ENCODE measurements at places on chromosomes 6 and 20. TPM values are rescaled to one million over a fixed set of nuclear protein-coding genes. Genes with fewer than 3 reads are reported as not detected.
A peak's percentile ranks its signal among the peaks of the same experiment; 100 is the strongest.

Gene TMEM14C
- total RNA-seq = 79.5 TPM

Gene BPIFB4
- total RNA-seq = not detected

Gene NEDD9
- total RNA-seq = 55.4 TPM

Gene CGA
- total RNA-seq = not detected

Gene DEFB132
- not detected for total RNA-seq

Gene TFAP2D
- not detected for total RNA-seq

Gene SLC44A4
- total RNA-seq = 2.1 TPM

Gene CTCFL
- total RNA-seq = 0.27 TPM

Gene HRH3
- not detected for total RNA-seq

DNA sequence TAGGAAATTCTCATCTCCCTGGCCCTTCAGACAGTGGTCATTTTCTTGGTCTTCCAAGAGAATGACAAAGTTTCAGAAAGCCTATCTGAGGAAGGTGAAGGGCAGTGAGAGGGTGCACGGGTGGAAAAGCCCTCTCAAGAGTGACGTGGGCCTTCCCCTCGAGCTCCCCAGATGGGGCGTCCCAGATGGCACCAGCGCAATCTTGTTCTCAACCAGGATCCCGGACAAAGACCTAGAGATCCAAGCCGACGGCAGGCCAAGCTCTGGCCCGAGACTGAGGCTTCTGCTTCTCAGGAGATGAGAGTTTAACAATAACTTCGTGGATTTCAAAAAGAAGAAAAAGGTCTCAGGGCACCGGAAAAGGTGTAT is 797 bp upstream of the ZNF133 start:
- DNase-seq = peak; percentile 63

GRCh38 chr6:134636186-134636799 is 313.6 kb downstream of the ALDH8A1 start:
- no peak for DNase-seq

GRCh38 chr20:11112832-11113231 is 439.0 kb upstream of the JAG1 start:
- no peak for DNase-seq

DNA sequence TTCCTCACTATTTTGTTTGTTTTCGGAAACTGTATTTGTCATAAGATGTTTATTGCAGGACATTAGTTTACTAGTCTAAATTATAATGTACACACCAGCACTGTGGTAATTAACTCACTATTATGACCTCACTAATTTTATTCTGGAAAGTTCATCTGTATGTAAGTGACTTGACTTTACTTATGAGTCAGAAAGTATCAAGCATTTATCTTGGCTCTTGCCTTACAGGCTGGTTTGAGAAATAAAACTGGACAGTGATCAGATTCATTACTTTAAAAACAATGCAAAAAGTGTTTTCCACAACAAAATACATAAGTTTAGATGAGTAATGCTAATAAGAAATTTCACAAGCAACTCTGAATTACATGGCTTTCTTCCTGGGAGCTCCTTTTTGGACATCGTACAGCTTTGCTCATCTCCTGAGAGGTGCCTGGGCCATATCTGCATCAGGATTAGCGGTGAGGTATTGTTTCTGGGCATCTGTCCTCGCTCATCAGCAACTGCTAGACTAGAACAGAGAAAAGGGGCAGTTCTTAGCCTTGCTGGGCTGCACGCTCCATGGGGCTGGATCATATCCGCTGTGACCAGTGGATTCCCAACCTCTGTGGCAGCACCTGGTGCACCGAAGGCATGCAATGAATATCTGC is 179.8 kb downstream of the SOD2 start:
- no peak for DNase-seq

GRCh38 chr6:125913864-125914351 is 42.7 kb upstream of the HINT3 start:
- no peak for DNase-seq

- DNase-seq = no peak
Measured at GRCh38 chr6:145245119-145245518, 490.2 kb downstream of the EPM2A start.

DNA sequence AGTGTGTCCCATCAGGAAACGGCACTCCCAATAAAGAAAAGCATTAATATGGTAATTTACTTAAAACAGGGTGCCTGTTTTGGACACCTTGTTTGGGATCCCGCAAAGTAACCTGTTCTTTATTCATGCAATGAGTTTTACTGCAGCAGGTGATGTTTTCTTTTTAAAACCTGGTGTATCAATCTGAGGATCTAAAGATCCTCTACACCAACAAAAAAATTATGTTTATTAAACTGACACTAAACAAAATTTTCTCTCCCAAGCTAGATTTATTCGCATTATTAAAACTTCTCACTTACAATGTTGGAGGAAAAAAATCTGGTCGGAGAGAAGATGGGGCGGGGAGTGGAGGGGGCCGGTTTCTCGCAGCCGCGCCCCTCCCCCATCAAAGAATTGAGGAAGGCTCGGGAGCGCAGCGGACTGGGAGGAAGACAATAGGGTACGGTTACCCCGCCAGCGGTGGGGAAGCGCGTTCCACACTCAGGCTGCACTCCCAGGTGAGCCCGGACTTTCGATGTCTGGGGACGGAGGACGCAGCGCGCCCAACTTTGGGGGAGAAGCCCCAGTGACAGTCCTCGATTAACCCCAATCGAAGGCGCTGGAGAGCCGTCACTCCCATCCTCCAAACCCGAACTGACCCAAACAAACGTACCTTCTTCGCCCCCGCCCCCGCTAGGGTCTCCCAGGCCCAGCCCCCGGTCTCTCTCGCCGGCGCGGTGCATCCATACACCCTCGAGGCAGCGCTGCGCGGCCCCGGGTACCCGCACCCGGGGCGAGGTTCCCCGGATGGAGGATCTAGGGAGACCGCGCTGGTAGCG is 1.3 kb downstream of the CD24 start:
- no peak for DNase-seq

- DNase-seq = no peak
Measured at GRCh38 chr6:44327760-44328159, 14.6 kb upstream of the AARS2 start.

DNA sequence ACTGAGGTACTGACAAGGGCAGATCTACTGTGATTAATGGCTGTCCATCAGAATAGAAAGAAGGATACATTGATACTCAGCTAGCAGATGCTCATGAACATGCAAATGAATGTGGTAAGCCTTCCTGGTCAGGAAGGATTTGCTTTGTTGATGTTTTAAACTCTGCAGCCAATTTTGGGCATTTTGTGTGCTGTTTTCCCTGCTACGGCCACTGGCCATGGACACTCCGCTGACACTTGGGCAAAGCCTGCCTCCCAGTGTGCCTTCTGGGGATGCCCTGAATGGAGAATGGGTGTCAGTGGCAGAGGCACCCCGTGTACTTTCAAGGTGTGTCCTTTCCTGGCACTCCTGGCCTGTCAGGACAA is 113.1 kb downstream of the SOBP start:
- DNase-seq = no peak

GRCh38 chr6:167235005-167235404 is 56.1 kb upstream of the UNC93A start:
- no peak for DNase-seq

- DNase-seq = no peak
Measured at GRCh38 chr6:108176281-108177089, 10.7 kb downstream of the NR2E1 start.

GRCh38 chr6:80610846-80611245 is 504.4 kb downstream of the BCKDHB start:
- no peak for DNase-seq

- DNase-seq = no peak
Measured at GRCh38 chr6:95866732-95867131, 149.0 kb upstream of the FUT9 start.

DNA sequence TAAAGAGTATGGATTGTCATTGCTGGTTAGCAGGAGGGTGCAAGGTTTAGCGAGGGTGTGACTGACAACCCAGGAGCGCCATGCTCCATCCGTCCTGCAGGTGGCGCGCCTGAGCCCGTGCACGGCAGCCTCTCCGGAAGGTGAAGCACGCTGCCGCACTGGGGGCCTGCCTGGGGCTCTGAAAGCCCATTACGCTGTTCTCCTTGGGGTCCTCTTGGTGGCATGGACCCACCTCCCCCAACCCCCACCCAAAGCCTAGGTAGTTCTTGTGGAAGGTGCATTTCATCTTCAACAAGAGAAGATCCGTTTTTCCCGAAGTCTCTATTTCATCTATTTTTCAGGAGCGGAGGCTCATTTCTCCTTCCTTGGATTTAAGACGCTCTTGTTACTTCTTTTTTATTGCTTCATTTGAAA is 197.4 kb upstream of the KCNG1 start:
- DNase-seq = peak; percentile 65

- no peak for DNase-seq
Measured at GRCh38 chr6:38799529-38800184, 84.5 kb downstream of the DNAH8 start.

GRCh38 chr6:37506479-37506878 is 6.8 kb upstream of the CCDC167 start:
- no peak for DNase-seq

DNA sequence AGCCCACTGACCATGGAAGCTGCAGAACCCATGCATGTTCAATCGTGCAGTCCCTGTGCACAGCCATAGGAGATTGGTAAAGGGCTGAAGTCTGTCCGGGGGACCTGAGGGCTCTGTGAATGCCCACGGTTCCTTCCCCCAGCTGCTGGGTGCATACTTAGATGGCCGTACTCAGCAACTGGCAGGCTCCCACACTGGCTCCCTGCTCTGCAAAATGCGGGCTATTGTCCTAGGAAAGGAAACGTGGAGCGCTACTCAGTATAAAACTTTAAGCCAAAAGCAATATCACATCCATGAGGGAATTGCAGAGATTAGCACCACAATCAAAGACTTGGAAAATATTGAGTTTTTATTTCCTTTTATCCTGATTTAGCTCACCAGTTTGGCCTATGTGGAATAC is 202.0 kb downstream of the WDR27 start:
- DNase-seq = no peak

GRCh38 chr6:164200071-164200470 is 785.6 kb downstream of the QKI start:
- no peak for DNase-seq

GRCh38 chr6:111650049-111650448 is 44.4 kb upstream of the TRAF3IP2 start:
- no peak for DNase-seq

GRCh38 chr20:20134941-20135575 is 82.7 kb downstream of the CFAP61 start:
- DNase-seq = no peak

GRCh38 chr6:134316733-134317431 is 1.0 kb downstream of the SGK1 start:
- DNase-seq = no peak

DNA sequence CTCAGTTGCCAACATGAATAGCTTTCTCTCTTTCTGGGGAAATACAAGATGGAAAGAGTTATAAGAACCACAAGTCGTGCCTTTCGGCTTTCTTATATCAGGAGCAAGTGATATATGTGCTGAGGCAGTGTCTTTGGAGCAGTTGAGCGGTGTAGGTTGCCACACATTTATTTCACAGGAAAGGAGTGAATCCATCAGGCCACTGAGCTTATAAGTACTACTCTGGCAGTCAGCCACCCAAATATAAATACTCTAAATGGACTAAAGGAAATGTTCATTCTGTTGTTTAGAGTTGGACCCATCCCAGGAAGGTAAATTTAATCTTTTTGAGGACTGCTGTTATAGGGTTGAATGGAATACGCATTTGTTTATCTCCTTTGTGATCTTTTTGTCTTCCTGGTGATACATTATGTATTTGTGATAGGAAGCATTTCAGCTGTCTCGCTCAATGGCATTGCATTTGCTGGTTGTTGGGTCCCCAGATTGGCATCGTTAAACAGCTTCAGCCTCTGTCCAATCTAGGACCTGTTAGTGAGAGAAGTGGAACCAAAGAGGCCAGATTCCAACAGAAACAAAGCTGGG is 139.7 kb downstream of the SOBP start:
- no peak for DNase-seq

- DNase-seq = no peak
Measured at GRCh38 chr6:11830105-11830504, 51.5 kb upstream of the ADTRP start.

DNA sequence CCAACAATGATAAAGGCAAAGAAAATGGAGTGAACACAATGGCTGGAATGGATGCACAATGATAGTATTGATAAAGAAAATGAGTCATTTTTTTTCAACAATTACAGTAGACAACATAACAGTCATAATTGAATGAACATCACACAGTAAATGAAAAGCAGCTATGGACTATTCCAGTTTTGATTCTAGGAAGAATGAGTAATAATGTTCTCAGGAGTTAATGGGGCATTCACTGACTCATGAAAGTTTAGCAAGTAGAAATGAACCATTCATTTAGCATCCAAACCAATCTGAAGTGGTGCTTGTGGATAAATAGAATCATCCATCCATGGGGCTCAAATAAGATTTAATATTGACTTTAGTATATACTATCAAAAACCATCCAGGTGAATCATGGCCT is 1029.5 kb upstream of the GJE1 start:
- DNase-seq = no peak

GRCh38 chr20:43537921-43538877 is 20.6 kb upstream of the SGK2 start:
- peak; percentile 84 for DNase-seq

DNA sequence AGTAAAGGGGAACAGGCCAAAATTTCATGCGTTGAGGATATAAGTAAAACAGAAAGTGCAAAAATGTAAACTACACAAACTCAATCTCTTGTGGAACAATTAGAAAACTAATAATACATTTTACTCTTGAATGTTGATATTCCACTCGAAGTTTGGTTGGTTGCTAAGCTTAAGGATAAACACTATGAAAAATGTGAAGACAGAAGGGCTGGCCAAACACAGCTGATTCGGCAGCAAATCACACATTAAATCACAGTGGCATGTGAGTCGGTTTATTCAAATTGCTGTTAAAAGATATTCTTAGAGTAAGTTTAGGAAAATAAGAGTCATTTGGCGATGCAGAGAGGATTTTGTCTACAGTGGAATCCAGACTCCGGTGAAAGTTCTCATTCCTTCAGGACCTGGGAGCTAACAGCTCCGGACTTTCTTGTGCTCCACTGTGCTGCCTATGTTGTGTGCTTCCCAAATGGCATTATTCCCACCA is 1.4 kb upstream of the EPM2A start:
- no peak for DNase-seq

GRCh38 chr6:37308069-37308815 is 45.5 kb upstream of the RNF8 start:
- no peak for DNase-seq

DNA sequence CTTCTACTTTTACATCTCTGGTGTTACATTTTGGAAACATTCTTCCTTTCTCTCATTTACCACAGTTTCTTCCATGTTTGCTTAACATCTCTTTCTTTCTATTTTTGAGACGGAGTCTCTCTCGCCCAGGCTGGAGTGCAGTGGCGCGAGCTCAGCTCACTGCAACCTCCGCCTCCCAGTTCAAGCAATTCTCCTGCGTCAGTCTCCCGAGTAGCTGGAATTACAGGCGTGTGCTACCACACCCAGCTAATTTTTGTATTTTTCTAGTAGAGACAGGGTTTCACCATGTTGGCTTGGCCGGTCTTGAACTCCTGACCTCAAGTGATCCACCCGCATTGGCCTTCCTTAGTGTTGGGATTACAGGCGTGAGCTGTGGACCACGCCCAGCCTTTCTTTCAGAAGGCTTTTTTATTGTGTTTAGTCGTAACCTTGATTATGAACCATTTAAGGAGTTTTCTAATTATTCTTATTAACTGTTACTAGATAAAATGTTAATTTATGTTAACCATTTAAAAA is 27.8 kb downstream of the MAP3K4 start:
- no peak for DNase-seq

GRCh38 chr6:157235600-157236039 is 87.7 kb downstream of the TMEM242 start:
- no peak for DNase-seq

GRCh38 chr6:656460-657252 is at the start of gene HUS1B:
TSS of gene HUS1B (minus strand) at chr6:657100. CDS start at chr6:656944, 156 bp downstream.
- DNase-seq = no peak
